Activated naive CD8-positive, alpha-beta T cell treated with anti-CD3 and anti-CD28 coated beads, Interleukin-2, amount 10 ng/mL, durations not matched to agents 7 days and 5 days (primary cell): ENCODE measurements at places on chromosomes 16 and 17. TPM values are rescaled to one million over a fixed set of nuclear protein-coding genes. Genes with fewer than 3 reads are reported as not detected.

The RNF112 gene
- total RNA-seq = 1.2 TPM

The KRTAP3-1 gene
- not detected for total RNA-seq

The PERCC1 gene
- total RNA-seq = 1.2 TPM

The SLC6A2 gene
- total RNA-seq = not detected

The TMEM231 gene
- 3.4 TPM for total RNA-seq

The SMIM5 gene
- total RNA-seq = 0.42 TPM

The ODAD4 gene
- 0.72 TPM for total RNA-seq

The EFTUD2 gene
- 109 TPM for total RNA-seq

The SETD1A gene
- 33.4 TPM for total RNA-seq

The TAC4 gene
- total RNA-seq = not detected

The TMEM235 gene
- not detected for total RNA-seq

The SEZ6L2 gene
- not detected for total RNA-seq

The KRT27 gene
- not detected for total RNA-seq

The ALOX12B gene
- total RNA-seq = 0.65 TPM

The TNP2 gene
- total RNA-seq = not detected

The KRT39 gene
- total RNA-seq = not detected

The PRSS8 gene
- not detected for total RNA-seq

The REXO5 gene
- total RNA-seq = 12.4 TPM

The MT1H gene
- not detected for total RNA-seq

The KRT28 gene
- total RNA-seq = not detected

The KCNJ16 gene
- total RNA-seq = not detected

The SCGB1C2 gene
- not detected for total RNA-seq

The BAHCC1 gene
- 1.0 TPM for total RNA-seq

The TP53TG3F gene
- total RNA-seq = not detected

The WSCD1 gene
- total RNA-seq = not detected

The SCNN1G gene
- not detected for total RNA-seq

The P2RX1 gene
- 1.00 TPM for total RNA-seq

The OR2C1 gene
- total RNA-seq = not detected

The LDHD gene
- not detected for total RNA-seq

The ST6GALNAC2 gene
- total RNA-seq = 3.9 TPM

The PRSS36 gene
- total RNA-seq = 0.31 TPM

The PLXDC1 gene
- 17.9 TPM for total RNA-seq

The TNFRSF17 gene
- total RNA-seq = not detected

The SLC46A1 gene
- total RNA-seq = 3.0 TPM

The NIP7 gene
- total RNA-seq = 30.7 TPM

The NT5C gene
- total RNA-seq = 69.9 TPM

The PRCD gene
- 0.78 TPM for total RNA-seq

The USP31 gene
- 5.7 TPM for total RNA-seq

The CCL8 gene
- total RNA-seq = not detected

The MSLN gene
- not detected for total RNA-seq

The TEX19 gene
- not detected for total RNA-seq

The MYH11 gene
- total RNA-seq = not detected

The PRRT2 gene
- 2.3 TPM for total RNA-seq

The CBFA2T3 gene
- 0.26 TPM for total RNA-seq

The IRX5 gene
- total RNA-seq = not detected

The KCNJ18 gene
- not detected for total RNA-seq

The SCRN2 gene
- total RNA-seq = 38.0 TPM

The ZG16 gene
- not detected for total RNA-seq

The ABCC12 gene
- not detected for total RNA-seq

The LYZL6 gene
- total RNA-seq = not detected

The CORO6 gene
- total RNA-seq = 8.2 TPM

The EMP2 gene
- total RNA-seq = not detected

The TMED6 gene
- 2.2 TPM for total RNA-seq

The KCNJ2 gene
- not detected for total RNA-seq

The KRTAP1-1 gene
- not detected for total RNA-seq

The ATMIN gene
- 29.3 TPM for total RNA-seq

The DLX4 gene
- total RNA-seq = 0.69 TPM
